ENCODE measurements at places on chromosomes 12 and 14. TPM values are rescaled to one million over a fixed set of nuclear protein-coding genes. Genes with fewer than 3 reads are reported as not detected.

DNA sequence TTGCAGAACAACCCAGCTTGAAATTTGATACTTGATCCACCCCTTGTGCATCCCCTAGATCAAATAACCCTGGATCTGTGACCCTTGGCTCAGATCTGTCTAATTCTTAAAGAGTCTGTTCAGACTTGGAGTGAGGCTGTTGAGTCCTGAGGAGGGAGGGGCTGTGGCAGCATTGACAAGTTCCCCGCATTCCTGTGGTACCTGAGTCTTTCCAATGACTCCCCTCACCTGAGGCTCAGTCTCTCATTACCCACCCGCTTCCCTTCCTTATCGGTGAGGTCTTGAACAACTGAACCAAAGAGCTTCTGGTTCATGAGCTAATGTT is 16.1 kb upstream of the HDAC7 start:
- H3K4me3 ChIP-seq: no peak overlapping the region
- peaks cover 4% of the 10 kb centered on the region for H3K4me1 ChIP-seq
- no peaks in the 10 kb centered on the region for H3K27me3 ChIP-seq
- peak; percentile 25 for DNase-seq
- no peak overlapping the region for H3K27ac ChIP-seq

- H3K4me3 ChIP-seq: peak overlapping the region; percentile 69
- H3K36me3 ChIP-seq: no peaks in the 10 kb centered on the region
- no peaks in the 10 kb centered on the region for H3K27me3 ChIP-seq
- no peak overlapping the region for H3K27ac ChIP-seq
- no peaks in the 10 kb centered on the region for H3K4me1 ChIP-seq
- peak; percentile 79 for DNase-seq
Observed at GRCh38 chr14:77979666-77980351, 179.9 kb downstream of the ADCK1 start.

DNA sequence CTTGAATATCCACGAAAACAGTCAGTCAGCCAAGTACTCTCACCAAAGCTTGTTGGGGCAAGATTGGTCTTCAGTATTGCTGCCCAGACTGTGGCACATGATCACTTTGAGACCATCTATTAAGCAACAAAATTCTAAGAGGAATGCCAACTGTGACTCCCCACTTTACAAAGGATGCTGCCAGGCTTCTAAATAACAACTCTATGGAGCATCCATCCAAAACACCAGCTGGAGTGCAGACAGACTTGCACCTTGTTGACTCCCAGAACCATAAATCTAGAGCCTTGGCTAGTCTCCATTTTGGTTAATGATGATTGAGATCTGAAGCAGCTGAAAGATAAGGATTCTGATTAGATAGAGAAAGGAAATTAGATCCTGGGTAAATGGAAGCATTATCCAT is 132.8 kb downstream of the DIO2 start:
- H3K27ac ChIP-seq: no peak overlapping the region
- H3K27me3 ChIP-seq: no peaks in the 10 kb centered on the region
- H3K4me1 ChIP-seq: no peaks in the 10 kb centered on the region
- peaks cover 7% of the 10 kb centered on the region for H3K36me3 ChIP-seq

- DNase-seq: no peak
- H3K4me3 ChIP-seq: no peak overlapping the region
- no peak overlapping the region for H3K27ac ChIP-seq
Observed at GRCh38 chr14:23297611-23298277, 4.9 kb downstream of the PPP1R3E start.

DNA sequence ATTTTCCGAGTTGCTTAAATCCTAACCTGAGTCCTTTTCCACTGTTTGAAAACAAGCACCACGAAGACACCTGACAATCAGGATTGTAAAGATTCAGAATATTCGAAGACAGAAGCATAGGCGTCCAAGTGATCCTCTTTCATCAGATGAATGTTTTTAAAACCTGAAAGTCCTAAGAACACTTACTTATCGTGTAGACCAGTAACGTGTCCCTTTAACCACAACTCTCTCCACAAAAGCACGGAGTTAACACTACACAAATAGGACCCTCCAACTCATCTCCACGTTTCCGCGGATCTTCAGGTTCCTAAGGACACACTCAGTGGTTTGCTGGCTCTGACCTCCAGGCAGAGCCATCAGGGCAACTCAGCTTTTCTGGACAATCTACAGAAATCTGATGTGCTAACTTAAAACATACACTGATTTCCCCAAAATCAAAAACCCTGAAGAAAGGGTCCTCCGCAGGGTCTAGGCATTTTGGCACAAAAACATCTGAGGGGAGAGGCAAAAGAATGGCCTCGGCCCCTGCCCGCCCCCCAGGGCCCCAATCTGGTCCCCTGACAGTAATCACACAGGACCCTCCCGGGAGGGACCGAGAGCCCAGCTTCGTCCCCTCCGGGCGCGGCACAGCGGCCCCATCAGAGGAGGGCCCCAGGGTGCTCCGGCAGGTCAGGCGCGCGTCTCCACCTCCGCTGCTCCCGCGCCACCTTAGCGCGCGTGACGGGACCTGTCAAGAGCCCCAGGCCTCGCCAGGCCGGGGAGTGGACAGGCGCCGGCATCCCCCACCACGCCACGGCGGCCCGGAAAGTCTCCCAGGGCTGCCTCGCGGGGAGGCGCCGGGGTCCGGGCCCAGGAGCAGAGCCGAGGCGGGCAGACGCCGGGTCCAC is 925 bp downstream of the DICER1 start:
- H3K36me3 ChIP-seq: peaks cover 12% of the 10 kb centered on the region
- H3K4me1 ChIP-seq: peaks cover 2% of the 10 kb centered on the region
- H3K27ac ChIP-seq: no peak overlapping the region
- H3K27me3 ChIP-seq: no peaks in the 10 kb centered on the region
- H3K4me3 ChIP-seq: peak overlapping the region; percentile 86

LPAR5 gene
- 0.22 TPM for total RNA-seq

Measured in H9 (cell line).